ENCODE measurements at places on chromosomes 2 and 18. TPM values are rescaled to one million over a fixed set of nuclear protein-coding genes. Genes with fewer than 3 reads are reported as not detected.

LINC00305 gene
- total RNA-seq: not detected

DNA sequence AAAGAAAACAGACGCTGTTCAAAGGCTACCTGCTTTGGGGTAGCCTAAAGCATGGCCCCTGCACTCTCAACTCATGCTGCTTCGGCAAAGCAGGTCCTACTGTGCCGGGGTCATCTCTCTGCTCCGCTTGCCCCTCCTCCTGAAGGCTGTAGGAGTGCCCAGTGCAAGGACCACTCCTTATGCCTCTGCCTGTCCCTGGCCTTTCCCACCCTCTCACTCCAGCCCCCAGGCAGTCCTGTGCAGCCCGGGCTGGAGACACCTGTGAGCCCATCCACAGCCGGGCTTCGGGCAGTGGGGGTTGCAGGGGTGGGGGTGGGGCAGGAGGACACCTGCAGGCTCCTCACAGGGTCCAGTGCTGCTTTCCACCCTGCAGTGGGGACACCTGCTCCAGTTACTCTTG lies 69.1 kb downstream of the ACKR3 start:
- H3K27ac ChIP-seq: no peak overlapping the region
- no peaks in the 10 kb centered on the region for H3K4me1 ChIP-seq
- H3K27me3 ChIP-seq: peaks cover 9% of the 10 kb centered on the region
- H3K4me3 ChIP-seq: no peak overlapping the region

- peaks cover 18% of the 10 kb centered on the region for H3K4me1 ChIP-seq
- DNase-seq: no peak
- H3K27ac ChIP-seq: no peak overlapping the region
- peaks cover 2% of the 10 kb centered on the region for H3K27me3 ChIP-seq
Measured at GRCh38 chr2:134657650-134658250, 61.0 kb downstream of the TMEM163 start.

GRCh38 chr18:76657911-76658470 lies 162.9 kb upstream of the ZNF516 start:
- no peak for DNase-seq
- peaks cover 51% of the 10 kb centered on the region for H3K27me3 ChIP-seq
- no peak overlapping the region for H3K27ac ChIP-seq
- H3K4me1 ChIP-seq: peaks cover 21% of the 10 kb centered on the region
- H3K4me3 ChIP-seq: peak overlapping the region; percentile 6

DNA sequence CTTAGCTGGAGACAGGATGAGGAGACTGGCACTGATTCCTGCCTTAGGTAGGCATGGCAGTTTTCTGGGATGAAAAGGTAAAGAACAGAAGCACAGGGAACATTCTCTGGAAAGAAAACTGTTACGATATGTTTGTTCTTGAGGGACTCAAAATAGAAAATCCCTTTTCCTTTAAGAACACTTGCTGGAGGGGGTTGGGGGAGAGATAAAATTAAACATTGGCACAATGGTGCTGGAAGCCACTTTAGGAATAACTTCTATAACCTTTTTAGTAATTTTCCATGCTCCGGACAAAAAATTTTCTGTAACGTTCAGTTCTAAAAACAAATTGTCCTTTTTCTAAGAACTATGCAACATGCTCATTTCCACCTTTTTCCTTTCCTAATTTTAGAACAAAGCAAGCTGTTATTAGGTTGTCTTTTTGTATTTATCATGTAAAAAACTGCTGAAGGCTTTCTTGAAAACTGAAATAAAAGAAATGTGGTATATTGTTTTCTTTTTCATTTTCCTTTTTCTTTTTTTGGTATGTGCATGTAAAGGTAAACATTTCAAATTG lies 343.8 kb downstream of the EPHA4 start:
- H3K27ac ChIP-seq: no peak overlapping the region
- no peak overlapping the region for H3K4me3 ChIP-seq
- DNase-seq: no peak
- H3K4me1 ChIP-seq: no peaks in the 10 kb centered on the region

GRCh38 chr2:237053066-237053465 lies 32.6 kb upstream of the COPS8 start:
- DNase-seq: no peak
- H3K27ac ChIP-seq: no peak overlapping the region
- H3K36me3 ChIP-seq: peaks cover 1% of the 10 kb centered on the region
- H3K27me3 ChIP-seq: peaks cover 14% of the 10 kb centered on the region
- no peak overlapping the region for H3K4me3 ChIP-seq

DNA sequence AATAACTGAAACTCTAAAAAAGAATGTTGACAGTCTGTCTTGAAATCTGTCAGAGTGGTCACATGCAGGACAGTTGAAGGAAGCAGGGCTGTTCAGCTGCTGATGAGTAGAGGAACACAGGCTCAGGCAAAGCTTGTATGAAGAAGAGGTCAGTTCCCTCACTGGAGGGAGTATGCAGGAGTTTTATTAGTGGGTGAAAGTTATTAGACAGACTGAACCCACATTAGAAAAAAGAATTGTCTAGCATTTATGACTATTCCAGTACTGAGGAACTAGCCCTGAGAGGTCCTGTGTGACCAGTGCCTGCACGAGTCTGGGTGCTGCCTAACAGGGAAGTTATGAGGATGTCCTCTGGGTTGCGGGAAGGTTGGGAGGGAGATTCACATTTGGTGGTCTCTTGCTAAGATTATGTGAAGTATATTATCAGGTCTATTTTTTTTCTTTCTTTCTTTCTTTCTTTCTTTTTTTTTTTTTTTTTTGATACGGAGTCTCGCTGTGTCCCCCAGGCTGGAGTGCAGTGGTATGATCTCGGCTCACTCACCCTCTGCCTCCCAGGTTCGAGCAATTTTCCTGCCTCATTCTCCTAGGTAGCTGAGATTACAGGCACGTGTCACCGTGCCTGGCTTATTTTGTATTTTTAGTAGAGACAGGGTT lies 9.6 kb downstream of the TET3 start:
- no peaks in the 10 kb centered on the region for H3K27me3 ChIP-seq
- H3K36me3 ChIP-seq: peaks cover 40% of the 10 kb centered on the region

DNA sequence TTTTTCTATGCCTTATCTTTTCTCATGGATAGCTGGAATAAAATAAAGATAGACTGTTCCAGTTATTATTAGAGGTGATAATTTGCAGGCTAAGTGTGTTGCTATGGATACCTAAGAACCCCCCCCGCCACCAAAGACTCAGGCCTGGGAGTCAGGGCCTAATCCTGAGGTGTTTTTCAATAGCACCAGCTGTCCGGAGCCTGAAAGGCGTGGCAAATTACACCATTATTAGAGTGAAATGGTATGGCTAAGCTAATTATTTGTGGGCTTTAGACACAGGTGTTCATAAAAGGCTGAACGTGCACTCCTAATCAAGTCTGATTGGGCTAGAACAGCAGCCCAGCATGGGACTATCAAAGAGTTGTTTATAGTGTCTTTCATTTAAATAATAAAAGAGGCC lies 293.2 kb upstream of the DCC start:
- H3K27me3 ChIP-seq: no peaks in the 10 kb centered on the region
- H3K4me3 ChIP-seq: no peak overlapping the region
- no peaks in the 10 kb centered on the region for H3K4me1 ChIP-seq
- no peaks in the 10 kb centered on the region for H3K36me3 ChIP-seq
- H3K27ac ChIP-seq: no peak overlapping the region
- DNase-seq: no peak

- H3K27ac ChIP-seq: peak overlapping the region; percentile 80
- peaks cover 9% of the 10 kb centered on the region for H3K36me3 ChIP-seq
- peaks cover 39% of the 10 kb centered on the region for H3K4me1 ChIP-seq
- H3K27me3 ChIP-seq: no peaks in the 10 kb centered on the region
- peak; percentile 56 for DNase-seq
Measured at GRCh38 chr2:112582314-112582746, 2.1 kb upstream of the CHCHD5 start.
